ENCODE measurements at places on chromosomes 16 and 17.
A peak's percentile ranks its signal among the peaks of the same experiment; 100 is the strongest.

- DNase-seq = peak; percentile 48
These were observed 138.9 kb upstream of the CA10 start for GRCh38 chr17:52297230-52298010.

DNA sequence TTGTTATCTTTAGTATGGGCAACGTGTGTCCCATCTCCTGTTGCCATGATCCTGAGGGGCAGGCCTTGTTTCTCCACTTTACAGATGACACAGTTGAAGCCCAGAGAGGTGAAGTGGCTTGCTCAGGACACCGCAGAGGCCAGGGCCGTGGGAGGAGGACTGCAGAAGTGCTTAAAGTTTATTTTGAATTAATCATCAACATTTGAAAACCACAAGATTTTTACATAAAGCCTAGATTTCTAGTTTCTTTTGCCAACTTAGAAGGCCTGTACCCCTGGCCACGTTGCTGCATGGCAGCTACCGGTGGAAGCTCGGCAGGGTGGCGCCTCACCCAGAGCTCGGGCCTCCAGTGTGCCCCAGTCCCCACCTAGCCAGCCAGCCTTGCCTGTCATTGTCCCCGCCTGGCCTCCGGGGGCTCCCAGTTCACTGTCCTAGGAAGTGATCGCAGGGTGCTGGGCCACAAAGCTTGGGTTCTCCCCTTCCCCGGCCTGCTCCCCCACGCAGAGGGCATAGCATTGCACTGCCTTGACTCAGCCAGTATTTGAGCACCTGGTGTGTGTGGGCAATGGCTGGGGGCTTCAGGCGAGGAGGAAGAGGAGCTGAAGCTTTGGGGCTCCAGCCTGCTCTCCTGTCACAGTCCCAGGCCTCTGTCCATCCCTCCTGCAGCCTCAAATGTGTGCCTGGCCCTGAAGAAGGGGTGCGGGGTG is 14.8 kb upstream of the ADCY7 start:
- DNase-seq = no peak

- DNase-seq = peak; percentile 45
These were observed at the start of gene FMNL1 for GRCh38 chr17:45221081-45222013. Gene FMNL1, plus strand, starts transcription at chr17:45221885. Its CDS starts 240 bp downstream, at chr17:45222125.

- no peak for DNase-seq
These were observed 62.2 kb downstream of the FBXL20 start for GRCh38 chr17:39339272-39339671.

GRCh38 chr17:51724043-51724580 is 434.4 kb downstream of the CA10 start:
- no peak for DNase-seq

DNA sequence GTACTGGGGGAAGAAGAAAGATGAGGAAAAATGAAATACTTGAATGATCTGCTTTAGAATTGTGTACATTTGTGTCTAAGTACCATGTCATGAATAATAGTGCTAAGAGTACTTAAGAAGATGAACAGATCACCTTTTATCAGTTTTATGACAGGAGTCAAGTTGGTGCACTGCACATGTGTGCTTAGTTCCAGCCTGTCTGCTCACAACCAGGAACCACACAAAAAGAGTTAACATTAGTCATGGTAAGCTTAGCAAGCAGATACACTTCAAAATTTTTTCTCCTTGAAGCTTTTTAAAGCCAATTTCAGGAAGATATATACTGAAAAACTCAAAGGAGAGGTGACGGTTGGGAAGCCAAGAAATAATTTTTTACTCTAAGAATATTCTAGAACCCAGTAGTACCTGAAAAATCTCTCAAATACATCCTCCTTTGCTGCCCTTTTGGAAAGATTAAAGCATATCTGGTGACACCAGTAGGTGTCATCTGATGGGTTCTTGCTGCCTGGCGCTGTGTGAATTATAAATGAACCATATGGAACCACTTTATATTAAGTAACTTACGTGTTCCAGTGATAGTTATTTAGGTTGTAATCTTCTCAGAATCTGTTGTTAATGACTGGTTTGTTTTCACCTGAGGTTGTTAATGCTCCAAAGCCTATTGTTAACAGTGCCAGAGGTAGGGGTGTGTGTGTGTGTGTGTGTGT is 93.4 kb downstream of the MSI2 start:
- DNase-seq = no peak

GRCh38 chr17:34156741-34157589 is 98.1 kb upstream of the CCL2 start:
- DNase-seq = no peak

- no peak for DNase-seq
These were observed 858 bp downstream of the SKAP1 start for GRCh38 chr17:48429156-48429555.

DNA sequence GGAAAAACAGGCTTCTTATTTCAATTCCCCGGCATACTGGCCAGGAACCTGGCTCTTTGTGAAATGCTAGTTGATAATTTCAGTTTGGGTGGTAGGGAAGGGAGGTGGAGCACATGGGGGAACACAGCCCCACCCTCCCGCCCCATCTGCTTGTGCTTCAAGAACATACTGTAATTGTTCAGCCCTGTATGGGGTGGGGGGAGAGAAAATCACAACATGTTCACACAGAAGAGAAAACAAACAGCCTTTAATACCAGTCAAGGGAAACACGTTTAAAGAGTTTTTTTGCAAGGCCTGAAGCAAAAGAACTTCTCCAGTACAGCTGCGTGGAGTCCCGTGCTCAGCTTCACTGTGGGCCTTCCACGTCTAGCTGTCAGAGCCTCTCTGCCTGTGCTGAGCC is 59.7 kb downstream of the SHISA6 start:
- DNase-seq = no peak

DNA sequence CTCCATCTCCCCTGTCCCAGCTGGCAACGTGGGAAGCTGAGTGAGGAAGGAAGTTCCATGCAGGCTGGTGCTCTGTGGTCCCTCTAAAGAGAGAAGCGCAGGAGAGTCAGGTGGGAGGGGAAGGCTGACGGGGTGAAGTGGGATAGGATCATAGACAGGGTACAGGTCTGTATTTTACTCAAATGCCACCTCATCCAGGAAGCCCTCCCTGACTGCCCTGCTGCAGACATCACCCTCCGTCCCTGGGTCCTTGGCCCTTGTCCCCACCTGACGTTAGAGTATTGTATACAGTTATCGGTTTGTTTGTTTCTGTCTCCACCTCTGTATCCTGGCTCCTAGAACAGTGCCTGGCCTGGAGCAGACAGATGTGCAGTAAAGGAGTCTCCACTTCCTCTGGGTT is 11.7 kb downstream of the CANT1 start:
- no peak for DNase-seq

DNA sequence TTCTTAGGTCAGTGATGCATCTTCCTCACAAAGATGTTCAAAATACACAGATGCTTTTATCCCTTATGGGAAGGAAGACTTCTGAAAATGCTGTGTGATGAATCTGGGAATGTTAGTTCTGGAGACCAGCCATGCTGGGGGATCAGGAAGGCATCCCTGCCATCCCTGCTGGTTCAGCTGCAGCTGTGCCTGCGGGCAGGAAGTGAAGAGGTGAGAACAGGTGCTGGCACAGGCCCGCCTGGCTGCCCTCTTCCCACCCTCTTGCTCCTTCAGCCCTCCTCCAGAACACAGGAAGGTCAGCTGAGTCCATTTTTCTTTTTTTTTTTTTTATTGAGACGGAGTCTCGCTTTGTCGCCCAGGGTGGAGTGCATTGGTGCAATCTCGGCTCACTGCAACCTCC is 15.2 kb downstream of the RAB11FIP3 start:
- no peak for DNase-seq

- no peak for DNase-seq
These were observed 856 bp upstream of the SCPEP1 start for GRCh38 chr17:56976941-56977608.

- no peak for DNase-seq
These were observed 2.0 kb upstream of the TSPOAP1 start for GRCh38 chr17:58330538-58330996.

GRCh38 chr17:29587591-29587990 is 1.9 kb downstream of the GIT1 start:
- DNase-seq = no peak

DNA sequence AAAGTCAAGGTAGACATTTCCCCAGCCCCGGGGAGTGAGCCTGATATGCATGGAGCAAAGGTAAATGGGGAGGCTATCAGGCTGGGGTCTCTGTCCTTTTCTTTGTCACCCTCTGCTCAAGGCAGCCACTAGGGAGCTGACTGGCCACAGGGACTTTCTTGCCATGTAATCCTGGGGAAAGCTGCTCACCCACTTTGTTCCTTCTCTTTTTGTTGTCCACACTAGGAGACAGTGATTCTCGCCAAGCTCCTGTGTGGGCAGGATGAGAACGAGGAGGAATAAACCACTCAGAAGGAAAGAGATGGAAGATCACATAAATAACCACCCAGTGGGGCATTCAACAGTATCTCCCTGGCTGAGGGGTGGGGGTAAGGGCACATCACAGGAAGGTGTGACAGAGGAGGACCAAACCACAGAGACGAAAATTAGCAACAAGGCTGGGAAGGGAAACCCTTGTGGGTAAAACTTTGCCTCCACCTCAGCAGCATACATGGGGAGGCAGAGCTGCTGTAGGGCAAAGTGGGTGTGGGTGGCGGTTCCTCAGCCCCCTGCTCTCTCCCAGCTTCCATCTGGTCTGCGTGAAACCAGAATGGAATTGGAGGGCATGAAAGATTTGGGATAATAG is 26.2 kb upstream of the CCL1 start:
- no peak for DNase-seq

DNA sequence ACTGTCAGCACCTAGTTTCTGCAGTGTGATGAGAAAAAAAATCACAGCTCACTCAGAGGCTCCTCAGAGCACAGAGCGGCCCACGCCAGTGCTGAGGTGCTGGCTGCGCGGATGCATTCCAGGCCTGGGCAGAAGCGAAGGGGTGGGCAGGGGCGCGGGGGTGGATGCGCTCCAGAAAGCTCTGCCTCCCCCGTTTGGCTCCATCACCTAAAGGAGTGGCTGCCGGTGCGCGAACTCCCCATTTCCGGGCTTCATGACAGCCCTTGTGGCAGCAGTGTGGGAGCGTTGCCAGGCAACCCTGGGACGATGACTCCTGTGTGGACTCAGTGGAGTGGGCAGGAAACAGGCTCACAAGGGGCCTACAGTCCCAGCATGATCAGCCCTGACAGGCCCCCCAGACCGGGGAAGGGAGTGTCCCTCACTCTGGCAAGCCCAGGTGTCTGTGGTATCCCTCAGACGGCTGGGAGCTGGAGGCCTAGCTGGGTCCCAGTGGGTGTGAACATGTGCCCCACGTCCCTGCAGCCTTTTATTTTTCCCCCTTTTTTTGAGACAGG is 32.8 kb upstream of the NUDT16L1 start:
- DNase-seq = no peak

GRCh38 chr17:48456589-48456988 is 26.6 kb upstream of the SKAP1 start:
- DNase-seq = no peak

DNA sequence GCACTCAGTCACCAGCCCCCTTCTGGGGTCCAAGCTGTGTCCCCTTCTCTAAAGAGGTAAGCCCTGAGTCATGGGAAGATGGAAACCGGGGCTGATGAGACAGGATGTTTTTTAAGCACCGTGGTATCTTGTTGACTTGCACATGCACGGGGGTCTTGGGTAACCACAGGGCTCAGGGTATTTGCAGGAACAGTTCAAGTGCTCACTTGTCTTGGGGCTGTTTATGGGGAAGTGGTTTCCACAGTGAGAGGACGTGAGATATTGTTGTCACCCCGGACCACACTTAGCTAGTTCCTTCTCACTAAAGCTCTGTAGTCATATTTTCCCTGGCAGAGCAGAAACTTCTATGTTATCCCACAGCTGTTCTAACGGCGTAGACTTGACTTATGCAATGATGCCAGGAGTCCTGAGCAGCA is 7.7 kb downstream of the CCL3L1 start:
- no peak for DNase-seq

DNA sequence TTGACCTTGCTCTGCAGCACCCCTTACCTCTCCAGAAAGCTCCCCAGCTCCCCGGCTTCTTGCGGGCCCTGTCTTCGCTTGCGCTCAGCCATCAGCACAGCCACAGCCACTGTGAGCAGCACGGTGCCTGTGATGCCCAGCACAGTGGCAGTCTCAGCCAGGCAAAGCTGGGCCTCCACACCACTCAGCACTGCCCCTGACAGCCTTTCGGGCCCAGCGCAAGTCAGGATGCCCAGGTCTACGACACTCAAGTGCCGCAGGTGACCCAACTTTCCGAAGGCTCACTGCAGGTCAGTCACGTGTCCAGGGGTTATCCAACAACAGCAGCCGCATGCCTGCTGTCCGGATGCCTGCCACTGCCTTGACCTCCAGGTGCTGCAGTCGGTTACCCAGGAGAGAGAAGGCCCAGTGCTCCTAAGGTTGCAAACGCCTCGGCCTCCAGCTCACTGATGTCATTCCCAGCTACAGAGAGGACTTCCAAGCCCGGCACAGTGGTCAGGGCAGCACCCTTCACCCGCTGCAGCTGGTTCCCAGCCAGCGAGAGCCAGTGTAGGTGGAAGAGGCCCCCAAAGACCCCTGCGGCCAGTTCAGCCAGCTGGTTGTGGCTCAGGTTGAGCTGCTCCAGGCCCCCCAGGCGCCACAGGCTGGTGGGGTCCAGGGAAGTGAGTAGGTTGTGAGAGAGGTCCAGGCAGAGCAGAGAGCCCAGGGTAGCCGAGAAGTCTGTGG is 8.9 kb upstream of the TMEM101 start:
- no peak for DNase-seq

DNA sequence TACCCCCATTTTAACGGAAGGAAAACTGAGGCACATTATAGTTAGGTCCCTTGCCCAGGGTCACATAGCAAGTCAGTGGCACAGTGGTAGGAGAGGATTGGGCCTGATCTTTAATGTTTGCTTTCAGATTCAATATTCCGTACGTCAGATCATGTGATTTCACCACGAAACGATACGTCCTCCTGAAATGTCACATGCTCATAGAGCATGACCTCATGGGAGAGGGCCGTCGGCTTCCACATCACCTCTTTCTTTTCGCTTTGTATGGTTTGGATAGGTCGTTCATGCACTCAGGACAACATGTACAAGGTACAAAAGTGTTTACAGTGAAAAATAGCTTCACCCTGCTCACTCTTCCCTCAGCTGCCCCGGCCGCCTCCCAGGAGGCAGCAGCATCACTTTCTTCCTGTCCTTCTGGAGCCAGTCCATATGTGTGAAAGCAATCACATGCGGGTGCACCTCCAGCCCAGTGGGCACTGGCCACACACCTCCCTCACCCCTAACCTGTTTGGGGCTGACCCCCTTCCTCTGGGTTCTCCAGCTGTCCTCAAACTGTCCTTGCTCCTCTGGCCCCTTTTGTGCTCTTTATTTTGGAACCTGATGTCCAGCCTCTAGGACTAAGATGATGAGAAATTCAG is 199.9 kb downstream of the FOXL1 start:
- DNase-seq = no peak

GRCh38 chr16:88850531-88851199 is 6.1 kb downstream of the GALNS start:
- DNase-seq = no peak

- peak; percentile 63 for DNase-seq
These were observed 415 bp downstream of the ABCA5 start for GRCh38 chr17:69326377-69327059.

Data from G401 (cell line).